ENCODE measurements at places on chromosomes 13 and 19.
A peak's percentile ranks its signal among the peaks of the same experiment; 100 is the strongest.

GRCh38 chr13:36601186-36601585 lies 72.6 kb upstream of the SERTM1 start:
- no peak for DNase-seq

- DNase-seq, result no peak
Measured at GRCh38 chr19:42497492-42498168, 30.7 kb downstream of the CEACAM1 start.

DNA sequence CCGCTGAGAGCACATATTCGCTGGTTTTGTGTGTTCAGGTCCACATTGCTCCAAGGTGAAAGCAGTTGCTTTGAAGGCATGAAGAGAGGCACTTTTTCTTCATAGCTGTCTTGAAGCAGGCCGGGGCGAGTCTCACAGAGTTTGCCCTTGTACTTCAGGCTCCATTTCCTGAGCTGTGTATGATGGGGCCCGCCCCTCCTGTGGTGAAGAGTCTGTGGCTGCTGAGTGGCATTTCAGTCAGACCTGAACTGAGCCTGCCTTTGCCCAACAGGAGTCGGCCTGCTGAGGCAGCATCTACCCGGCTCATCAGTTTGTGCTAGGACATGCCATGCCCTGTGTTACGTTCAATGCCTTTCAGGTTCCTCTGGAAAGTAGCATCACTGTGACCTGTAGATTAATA lies 44.4 kb upstream of the C1QTNF9 start:
- peak; percentile 66 for DNase-seq

- peak; percentile 35 for DNase-seq
Measured at GRCh38 chr13:45119469-45119990, 780 bp upstream of the GTF2F2 start.

GRCh38 chr19:13843104-13843921 lies 33.6 kb upstream of the NANOS3 start:
- DNase-seq, result no peak

GRCh38 chr19:14149509-14149994 lies 13.2 kb upstream of the ASF1B start:
- DNase-seq, result peak; percentile 21

DNA sequence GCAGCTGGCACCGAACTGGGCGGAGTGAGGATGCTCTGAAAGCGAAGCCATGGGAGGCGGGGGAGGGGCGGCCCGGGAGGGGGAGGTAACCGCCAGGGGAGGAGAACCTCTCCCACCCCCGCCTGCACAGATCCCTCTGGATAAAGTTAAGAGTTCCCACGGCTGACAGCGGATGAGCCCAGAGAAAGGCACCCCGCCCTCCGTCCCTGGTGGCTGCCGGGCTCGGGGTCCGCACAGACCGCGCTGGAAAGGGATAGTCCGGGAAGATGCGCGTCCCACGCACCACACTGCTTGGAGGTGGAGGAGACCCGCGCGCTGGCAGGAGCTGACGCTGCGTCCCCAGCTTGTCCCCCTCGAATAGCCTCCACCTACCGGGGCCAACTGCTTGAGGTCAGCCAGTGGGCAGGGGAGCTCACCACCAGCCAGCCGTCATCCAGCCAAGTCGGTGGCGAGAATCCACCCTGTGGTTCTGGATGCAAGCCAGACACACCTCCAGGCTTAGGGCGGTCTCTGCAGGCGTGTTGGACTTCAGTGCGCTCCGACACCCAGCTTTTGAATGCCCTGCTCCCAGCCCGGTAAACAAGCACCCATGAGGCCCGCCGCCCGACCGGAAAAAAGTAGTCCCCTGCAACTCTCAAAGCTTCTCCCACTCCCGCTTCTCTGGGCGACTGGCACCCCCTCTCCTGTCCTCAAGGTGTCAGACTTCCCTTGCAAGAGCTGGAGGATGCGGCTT lies at the start of gene TRPC4:
TRPC4 (minus strand) TSS at position 17 of the 733 bp plus-strand sequence. CDS start 86,439 bp downstream, outside the sequence.
- DNase-seq, result no peak

- no peak for DNase-seq
Measured at GRCh38 chr13:52851137-52851962, 2.9 kb upstream of the PCDH8 start.

DNA sequence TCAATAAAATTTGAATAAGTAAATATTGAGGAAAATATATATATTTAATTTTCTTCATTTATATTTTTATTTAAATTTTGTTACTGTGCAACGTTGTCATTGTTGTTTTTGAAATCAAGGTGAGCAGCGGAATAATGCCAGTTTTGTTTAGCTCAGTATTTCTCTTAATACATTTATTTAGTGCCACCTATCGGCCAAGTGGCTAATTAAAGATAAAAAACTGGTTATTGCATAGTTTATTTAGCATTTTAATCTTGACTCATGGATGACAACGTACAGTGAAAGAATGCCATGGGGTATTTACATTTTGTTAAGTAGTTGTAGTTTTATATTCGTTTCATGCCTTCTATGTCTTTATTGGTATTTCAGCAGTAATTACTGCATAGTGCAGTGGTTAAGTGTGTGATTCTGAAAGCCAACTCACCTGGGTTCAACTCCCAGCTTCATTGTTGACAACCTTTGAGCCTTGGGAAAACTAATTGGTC lies 265.9 kb downstream of the MYO16 start:
- DNase-seq, result no peak

DNA sequence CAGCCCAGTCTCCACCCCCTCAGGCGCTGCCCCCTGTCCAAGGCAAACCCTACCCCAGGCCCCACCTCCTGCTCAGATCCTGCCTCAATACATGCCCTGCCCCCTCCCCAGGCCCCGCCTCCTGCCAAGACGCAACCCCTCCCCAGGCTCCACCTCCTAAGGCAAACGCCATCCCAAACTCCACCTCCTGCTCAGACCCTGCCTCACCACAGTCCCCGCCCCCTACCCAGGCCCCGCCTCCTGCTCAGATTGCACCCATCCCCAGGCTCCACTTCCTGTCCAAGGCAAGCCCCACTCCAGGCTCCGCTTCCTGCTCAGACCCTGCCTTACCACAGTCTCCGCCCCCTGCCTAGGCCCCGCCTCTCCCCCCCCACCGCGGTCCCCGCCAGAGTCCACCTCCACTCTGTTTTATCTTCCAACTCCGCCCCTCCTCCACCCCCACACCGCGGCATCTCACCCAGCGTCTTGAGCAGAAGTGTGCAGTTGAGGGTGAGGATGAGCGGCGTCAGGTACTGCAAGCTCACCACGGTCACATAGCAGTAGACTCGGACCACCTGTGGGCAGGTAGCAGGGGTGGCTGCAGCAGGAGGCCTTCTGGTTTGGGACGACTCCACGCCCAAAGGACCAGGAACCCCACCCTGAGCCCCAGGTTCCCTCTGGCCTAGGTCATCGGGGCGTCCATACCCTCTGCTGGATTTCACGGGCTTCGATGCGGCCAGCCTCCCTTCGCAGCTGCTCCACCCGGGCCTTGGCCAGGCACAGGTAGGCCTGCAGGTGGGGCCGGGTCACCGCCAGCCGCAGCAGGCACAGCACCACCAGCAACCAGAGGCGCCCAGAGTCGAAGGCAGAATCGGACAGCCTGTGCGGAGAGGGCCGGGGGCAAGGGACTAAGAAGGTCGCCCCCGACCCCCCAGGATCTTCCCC lies 17.7 kb downstream of the TMEM161A start:
- no peak for DNase-seq

DNA sequence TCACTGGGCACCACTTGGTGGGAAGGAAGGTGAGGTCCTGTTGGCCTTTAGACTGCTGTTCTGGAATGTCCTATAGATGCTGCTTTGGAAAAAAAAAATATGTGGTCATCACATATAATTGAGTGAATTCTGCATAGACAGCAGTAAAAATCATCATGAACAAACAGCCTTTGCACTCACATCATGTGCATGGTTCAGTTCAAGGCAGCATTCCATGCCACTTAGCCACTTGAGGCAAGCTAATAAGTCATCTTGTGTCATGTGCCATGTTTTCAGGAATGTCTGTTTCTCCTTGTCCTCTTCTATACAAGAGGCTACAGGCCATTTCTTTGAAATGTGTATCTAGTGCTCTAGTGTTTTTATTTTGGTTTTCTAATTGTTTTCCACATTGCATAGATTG lies 43.9 kb upstream of the TSC22D1 start:
- DNase-seq, result no peak

GRCh38 chr13:52947921-52948373 lies 80.7 kb upstream of the OLFM4 start:
- DNase-seq, result no peak

DNA sequence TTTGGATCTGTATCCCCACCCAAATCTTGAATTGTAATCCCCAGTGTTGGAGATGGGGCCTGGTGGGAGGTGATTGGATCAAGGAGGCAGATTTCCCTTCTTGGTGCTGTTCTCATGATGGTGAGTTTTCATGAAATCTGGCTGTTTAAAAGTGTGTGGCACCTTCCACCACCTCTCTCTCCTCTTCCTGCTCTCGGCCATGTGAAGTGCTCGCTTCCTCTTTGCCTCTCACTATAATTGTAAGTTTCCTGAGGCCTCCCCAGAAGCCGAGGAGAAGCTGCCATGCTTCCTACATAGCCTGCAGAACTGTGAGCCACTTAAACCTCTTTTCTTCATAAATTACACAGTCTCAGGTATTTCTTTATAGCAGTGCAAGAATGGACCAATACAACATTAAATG lies 15.7 kb downstream of the COMMD6 start:
- no peak for DNase-seq

- DNase-seq, result no peak
Measured at GRCh38 chr19:27684293-27684692, 1528.7 kb downstream of the UQCRFS1 start.

Measured in stimulated activated CD8-positive, alpha-beta memory T cell treated with anti-CD3 and anti-CD28 coated beads, Interleukin-4, amount 100 ng/mL, for 1 hour (primary cell).